ENCODE measurements at places on chromosomes 2 and 18. TPM values are rescaled to one million over a fixed set of nuclear protein-coding genes. Genes with fewer than 3 reads are reported as not detected.

Gene ZNF892
- total RNA-seq, result 2.2 TPM

- no peak for DNase-seq
Observed at GRCh38 chr2:17163638-17164037, 354.6 kb downstream of the RAD51AP2 start.

DNA sequence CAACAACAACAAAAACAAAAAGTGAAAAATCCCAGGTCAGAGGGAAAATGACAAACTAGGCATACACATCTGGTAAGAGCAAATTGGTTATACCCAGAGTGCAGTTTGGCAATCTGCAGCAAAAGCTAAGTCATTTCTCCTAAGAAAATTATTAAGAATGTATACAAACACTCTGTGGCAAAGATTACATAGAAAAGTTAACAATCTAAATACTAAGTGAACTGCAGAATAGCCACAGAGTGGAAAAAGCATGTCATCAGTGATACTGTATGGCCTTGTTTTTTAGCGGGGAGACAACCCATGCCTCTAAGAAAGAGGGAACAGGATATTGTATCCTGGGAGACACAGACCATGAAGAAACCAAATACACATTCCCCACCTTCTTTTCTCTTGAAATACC lies 136.0 kb upstream of the ITGB6 start:
- DNase-seq, result no peak

GRCh38 chr2:105567996-105568494 lies 169.2 kb upstream of the FHL2 start:
- DNase-seq, result no peak

GRCh38 chr2:150107816-150108215 lies 379.7 kb downstream of the RND3 start:
- DNase-seq, result no peak

Gene NYAP2
- total RNA-seq, result not detected

DNA sequence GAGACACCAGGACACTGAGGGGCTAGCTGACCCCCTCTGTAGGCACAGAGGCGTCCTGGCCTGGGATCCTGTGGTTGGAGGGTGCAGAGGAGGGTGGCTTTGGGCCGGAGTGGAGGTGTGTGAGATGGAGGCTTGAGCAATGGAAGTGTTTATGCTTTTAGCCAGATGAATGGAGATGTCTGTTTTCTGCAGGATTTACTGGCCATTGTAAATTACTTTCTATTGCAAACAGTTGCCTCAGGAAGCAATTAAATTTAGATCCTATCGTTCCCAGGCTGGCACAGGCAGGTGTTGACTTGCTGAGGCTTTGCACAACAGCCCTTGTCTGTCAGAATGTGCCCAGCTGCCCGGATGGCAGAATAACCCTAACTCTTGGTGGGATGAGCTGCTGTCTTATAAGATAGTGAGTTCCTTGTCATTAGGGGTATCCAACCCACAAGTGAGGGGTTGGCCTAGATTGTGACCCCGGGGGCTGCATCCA lies 1.8 kb upstream of the ARID5A start:
- no peak for DNase-seq

Gene FIGN
- 5.8 TPM for total RNA-seq

DNA sequence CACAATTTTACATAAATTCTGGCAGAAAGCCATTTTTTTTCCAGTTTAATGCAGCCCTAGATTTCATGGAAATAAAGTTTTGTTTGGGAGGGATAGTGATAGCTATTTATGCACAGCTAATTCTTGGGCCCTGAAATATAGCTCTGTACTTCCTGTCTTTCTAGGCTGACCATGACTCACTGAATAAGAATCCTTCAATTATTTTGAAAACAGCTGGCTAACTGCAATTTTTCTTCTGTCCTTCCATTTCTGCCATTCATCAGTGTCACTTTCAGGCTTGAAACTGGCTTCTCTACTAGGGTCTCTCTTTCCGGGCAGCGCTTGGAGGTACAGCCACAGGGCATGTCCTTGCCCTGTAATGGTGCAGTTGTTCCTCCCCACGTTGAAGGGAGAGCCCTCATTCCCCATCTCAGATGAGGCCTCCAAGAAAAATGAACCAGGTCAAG lies 97.1 kb upstream of the TMEM178A start:
- DNase-seq, result peak; percentile 90

DNA sequence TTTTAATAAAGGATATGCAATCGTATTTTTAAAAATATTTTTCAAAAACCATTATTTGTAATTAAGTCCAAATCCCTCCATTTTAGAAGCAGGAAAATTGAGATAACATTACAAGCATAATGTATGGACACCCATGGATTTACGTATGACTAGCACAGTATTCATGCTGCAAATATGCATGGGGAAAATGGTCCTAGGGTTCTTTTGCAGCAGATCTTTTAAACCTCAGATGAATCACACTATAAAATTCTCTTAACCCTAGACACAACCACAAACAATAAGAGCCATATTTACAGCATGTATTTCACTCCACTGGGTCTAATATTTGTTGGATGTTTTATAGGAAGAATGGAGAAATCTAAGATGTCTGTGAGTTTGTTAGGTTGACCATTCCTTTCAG lies 453.4 kb downstream of the TGIF1 start:
- DNase-seq, result peak; percentile 68

Gene SH3RF3
- 4.3 TPM for total RNA-seq

GRCh38 chr2:42792087-42792582 lies 248 bp downstream of the HAAO start:
- DNase-seq, result no peak

- no peak for DNase-seq
Observed at GRCh38 chr2:161131074-161131680, 29.1 kb upstream of the TANK start.

Gene IL36RN
- total RNA-seq, result not detected

GRCh38 chr2:100983201-100983600 lies 18.9 kb upstream of the RPL31 start:
- no peak for DNase-seq

- DNase-seq, result no peak
Observed at GRCh38 chr2:195505701-195506100, 151.3 kb upstream of the SLC39A10 start.

GRCh38 chr18:23281626-23282436 lies 146.5 kb downstream of the CABLES1 start:
- peak; percentile 92 for DNase-seq

GRCh38 chr2:150555611-150556356 lies 68.3 kb upstream of the RND3 start:
- no peak for DNase-seq

Data from RPMI7951 (cell line).